Stimulated activated effector memory CD8-positive, alpha-beta T cell treated with anti-CD3 and anti-CD28 coated beads, Interleukin-12 subunit alpha, Interleukin-12 subunit beta, amount 100 ng/mL, for 72 hours (primary cell): ENCODE measurements at places on chromosomes 6 and 20.

GRCh38 chr6:125804264-125804663 lies 13.5 kb downstream of the NCOA7 start:
- DNase-seq = no peak

DNA sequence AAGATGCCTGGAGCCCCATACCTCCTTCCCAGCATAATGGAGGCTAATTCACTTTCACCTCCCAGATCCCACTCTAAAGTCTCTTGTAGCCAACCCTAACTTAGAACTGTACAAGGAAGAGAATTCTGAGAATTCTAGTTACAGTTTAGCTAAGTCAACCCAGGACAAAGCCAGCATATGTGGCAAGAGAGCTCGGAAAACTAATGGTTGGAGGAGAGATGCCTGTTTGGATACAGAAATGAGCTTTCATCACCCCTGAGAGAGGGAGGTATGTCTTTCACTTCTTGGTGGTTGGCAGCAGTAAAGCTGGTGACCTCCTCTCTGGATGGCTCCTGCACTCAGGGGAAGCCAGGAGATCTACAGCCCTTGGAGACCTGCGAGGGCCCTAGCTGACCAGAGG lies 252.6 kb upstream of the SUPT3H start:
- no peak for DNase-seq

GRCh38 chr20:11067359-11067758 lies 393.6 kb upstream of the JAG1 start:
- no peak for DNase-seq

- DNase-seq = no peak
These were observed 179.6 kb upstream of the CCN2 start for GRCh38 chr6:132130626-132131298.

- no peak for DNase-seq
These were observed 21.8 kb upstream of the NAA20 start for GRCh38 chr20:19995220-19995863.

GRCh38 chr6:15441215-15441868 lies 195.5 kb downstream of the JARID2 start:
- DNase-seq = no peak

- DNase-seq = peak; percentile 40
These were observed 47.5 kb downstream of the DSTN start for GRCh38 chr20:17617212-17617867.

GRCh38 chr6:154337406-154338005 lies 19.1 kb downstream of the IPCEF1 start:
- DNase-seq = no peak

DNA sequence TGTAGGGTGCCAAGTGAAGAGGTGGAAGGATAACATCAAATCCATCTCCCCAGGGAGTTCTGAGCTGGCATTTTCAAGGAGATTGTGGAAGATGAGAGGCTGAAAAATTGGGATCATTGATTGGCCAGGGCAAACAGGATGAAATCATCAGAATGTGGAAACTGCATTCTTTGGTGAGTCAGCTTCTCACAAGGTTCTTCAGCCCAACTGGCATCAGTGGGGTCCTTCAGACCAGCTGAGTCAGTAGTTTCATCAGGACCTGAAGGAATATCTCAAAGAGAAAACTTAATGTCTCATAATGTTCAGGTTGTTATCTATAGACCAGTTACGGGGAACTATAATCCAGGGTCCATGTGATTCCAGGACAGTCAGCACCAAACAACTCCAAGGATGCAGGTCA lies 195.8 kb downstream of the HAO1 start:
- no peak for DNase-seq

DNA sequence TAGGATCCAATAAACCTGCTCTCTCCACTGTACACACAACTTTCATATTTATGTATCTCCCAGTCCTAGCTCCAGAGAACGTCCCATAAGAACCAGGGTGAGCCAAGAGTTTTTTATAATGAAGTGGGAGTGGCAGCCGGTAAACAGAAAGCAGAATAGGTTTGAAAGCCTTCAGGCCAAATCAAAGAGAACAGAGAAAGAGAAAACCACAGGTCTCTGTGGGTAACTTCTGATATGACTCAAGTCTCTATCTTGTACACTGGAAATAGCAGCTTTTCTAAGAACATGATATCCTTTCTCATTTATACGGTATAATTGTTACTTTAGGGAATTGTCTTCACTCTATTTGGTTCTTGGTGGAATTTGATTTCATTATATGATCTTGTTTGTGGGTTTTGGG lies 273.6 kb downstream of the PACRG start:
- no peak for DNase-seq

GRCh38 chr6:134519465-134519864 lies 201.6 kb upstream of the SGK1 start:
- no peak for DNase-seq

- no peak for DNase-seq
These were observed 42.2 kb downstream of the DTNBP1 start for GRCh38 chr6:15620611-15621010.

GRCh38 chr20:61099806-61100205 lies 152.3 kb upstream of the CDH4 start:
- DNase-seq = no peak

- no peak for DNase-seq
These were observed 60.3 kb upstream of the TMEM181 start for GRCh38 chr6:158499601-158500000.
